ENCODE measurements at places on chromosomes 13 and 19.

DNA sequence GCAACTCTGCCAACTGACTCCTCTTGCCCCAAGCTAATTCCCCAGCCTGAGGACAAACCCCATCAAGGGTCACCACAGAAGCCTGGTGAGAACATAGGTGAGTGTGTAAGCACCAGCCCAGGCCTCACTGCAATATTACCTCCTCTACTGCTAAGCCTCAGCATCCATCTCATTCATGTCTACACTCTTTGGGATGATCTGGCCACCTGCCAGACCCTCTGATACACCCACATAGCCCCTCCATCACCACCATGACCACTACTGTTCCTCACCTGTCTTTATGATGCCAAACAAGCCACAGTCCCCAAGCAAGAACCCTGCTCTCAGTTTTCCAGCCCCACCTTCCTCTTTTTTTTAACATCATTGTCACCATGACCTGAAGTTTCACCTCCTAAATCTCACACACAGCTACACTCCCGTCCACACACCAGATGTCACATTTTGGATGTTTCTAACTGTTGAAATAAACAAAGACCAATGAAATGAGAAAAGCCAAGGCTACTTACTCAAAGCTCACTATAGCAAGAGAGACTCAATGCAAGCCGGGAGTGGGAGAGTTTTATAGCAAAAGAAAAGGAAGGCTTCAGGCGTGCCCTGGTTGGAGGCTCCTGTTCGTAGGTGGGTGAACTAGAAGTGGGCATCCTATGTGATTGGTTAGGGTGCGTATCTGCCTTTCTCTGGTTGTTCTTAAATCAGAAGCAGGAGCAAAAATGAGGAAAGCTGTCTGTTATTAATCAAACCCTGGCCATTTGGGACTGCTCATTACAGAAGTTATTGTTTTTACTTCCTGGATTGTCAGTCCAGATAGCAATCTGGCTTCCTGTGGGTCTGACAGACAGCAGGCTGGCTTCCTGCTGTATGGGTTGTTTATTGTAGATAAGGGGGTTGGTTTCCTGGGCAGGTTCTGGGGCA is 2.0 kb downstream of the ZNF792 start:
- DNase-seq = no peak

DNA sequence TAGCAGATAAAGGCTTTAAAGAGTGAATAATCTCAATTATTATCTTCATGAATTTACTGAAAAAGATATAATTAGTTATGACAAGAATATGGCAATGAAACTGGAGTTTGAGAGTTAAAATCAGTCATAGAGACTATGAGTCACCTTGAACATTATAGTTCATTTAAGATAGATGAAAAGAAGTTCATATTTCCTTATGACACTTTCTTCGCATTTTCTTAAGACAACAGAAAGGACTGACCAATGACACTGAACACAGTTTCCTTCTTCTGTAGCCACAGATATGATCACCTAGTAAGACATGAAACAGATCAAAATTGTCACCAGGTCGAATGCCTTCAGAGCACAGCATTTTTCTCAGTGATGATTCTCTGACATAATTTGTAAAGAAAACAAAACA is 202.1 kb downstream of the KLF12 start:
- no peak for DNase-seq

GRCh38 chr19:7873304-7874075 is 700 bp downstream of the PRR36 start:
- DNase-seq = no peak

DNA sequence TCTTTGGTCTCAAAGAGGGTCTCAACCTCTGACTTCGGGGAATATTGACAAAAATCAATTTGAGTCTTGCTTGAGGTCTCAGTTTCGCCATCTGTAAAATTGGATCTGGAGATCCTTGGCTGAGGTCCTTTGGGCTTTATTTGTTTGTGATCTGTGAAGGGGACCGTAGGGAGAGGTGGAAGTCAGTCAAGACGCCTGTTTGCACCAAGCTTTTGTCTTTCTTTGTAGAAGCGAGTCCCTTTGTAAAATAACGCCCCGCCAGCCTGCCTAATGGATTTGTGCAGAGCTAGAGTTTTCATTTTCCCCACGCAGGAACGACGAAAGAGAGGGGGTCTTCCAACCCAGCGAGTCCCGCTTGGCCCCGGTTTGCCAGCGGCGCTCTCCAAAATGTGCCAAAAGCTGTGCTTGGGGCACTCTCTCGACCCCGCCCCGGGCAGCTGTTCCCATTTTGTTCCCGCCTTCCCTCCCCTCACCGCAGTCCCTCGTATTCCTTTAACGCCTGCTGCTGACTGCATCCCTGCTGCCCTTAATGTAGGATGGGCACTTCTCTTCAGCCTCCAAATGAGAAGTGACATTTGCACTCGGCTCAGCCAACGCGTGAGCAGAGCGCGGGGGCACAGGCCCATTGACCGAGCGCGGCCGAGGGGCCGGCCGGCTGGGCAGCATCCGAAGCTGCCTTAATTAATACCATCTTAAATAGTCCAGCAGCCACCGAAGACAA is 13.0 kb downstream of the ZIC5 start:
- DNase-seq = no peak

DNA sequence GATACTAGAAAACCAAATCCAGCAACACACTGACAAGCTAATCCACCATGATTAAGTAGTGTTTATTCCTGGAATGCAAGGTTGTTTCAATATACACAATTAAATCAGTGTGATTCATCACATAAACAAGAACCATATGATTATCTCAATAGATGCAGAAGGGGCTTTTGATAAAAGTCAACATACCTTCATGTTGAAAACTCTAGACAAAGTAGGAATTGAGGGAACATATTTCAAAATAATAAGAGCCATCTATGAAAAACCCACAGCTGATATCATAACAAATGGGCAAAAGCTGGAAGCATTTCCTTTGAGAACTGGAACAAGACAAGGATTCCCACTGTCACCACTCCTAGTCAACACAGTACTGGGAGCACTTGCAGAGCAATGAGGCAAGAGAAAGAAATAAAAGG is 213.6 kb upstream of the CSNK1A1L start:
- no peak for DNase-seq

GRCh38 chr19:10074153-10074552 is 12.0 kb upstream of the SHFL start:
- no peak for DNase-seq

DNA sequence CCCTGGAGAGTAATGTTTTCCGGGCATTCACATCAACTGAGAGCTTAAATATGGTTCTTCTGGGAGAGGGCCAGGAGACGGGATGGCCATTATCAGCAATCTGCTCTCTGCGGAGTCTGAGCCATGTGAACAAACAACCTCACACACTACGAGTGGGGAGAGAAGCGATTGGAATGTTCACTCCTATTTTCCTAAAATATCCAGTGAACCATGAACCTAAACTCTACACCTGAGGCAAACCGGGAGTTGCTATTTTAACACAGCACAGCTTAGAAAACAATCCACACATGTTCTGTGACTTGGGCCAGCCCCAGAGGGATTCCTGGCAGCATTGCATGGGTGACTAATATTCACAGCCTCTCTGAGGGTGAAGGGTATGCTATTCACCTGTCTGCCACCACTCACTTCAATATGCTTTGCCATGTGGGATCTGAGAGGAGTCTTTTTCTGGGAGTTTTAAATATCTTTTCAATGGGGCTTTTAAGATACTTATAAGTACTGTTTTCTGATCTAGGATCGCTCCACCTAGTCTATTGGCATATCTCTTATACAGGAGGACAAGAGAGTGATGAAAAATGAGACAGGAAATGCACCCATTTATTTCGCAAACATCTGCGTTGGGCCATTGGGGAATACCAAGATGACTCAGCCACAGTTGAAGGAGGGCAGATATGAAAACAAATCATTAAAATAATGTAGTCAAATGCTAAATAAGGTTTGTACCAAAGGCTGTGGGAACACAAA is 72.6 kb upstream of the SERP2 start:
- no peak for DNase-seq

DNA sequence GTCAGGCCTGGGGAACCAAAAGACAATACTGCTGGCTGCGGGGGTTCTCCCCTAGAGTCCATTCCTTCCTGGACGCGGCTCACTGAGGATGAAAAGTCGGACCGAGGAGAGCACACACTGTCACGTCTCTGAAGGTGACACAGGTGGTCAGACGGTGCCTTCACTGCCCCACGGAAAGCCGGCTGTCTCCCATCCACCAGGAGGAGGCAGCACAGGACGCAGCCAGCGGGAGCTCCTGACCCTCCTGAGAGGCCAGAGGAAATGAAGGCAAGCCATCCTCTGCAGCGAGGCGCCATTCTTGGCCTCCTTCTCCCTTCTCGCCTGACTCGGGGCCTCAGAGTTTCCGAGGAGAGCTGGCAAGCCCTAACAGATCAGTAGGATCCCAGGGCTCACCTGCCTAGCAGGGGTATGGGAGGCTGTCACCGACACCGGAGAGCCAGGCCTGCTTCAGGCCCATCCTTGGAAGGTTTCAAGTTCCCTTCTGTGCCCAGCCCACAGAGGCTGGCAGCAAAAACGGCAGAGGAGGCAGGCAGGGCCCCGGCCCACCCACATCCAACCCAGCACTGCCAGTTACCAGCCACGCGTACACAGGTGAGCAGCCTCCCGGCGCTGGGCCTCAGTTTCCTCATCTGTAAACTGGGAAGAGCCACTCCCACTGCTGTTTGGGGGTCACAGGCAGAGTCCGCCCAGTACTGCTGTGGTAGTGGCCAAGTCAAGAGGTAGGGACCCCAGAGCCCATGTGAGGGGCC is 4.5 kb downstream of the REXO1 start:
- no peak for DNase-seq

DNA sequence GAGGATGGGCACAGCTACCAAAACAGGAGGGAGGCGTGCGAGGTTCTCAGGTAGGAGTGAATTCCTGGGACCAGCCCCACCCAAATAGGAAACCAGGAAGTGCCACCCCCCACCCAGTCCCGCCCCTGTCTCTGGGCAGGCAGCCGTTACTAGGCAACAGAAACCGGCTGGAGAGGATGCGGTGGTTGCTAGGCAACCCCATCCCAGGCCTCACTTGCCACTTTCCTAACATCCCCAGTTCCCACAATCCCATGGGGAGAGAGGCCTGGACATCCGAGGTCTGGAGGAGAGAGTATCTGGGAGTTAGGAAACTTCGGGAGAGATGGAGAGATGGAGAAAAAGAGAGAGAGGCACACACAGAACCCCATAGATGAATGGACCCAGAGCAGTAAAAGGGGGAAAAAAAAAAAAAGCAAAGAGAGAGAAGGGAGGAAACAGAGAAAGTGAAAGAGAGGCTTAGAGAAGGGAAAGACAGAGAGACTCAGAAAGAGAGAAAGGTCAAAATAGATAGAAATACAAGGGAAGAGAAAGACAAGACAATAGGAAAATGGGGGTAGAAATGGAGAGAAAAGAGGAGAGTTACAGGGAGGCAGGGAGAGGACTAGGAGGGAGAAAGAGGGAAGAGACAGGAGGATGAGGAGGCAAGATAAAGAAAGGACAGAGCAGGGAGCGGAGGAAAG is 3.8 kb downstream of the GRIK5 start:
- peak; percentile 39 for DNase-seq

DNA sequence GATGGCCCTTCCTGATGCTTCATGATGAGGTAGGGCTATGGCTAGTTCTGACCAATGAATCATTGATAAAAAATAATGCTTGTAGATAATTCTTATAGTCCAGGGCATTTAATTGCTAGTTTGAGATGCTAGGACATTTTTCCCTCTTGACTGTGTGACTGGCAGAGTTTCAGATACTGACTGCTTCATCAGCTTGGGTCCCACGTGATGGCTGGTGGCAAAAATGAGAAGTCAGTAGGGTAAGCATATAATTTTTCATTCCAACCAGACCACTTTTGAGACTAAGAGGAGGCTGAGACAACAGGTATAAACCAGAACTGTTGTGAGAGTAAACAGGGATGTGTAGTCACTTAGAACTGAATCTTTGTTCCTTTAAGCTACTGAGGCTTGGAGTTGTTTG is 183.3 kb downstream of the HS6ST3 start:
- DNase-seq = no peak

DNA sequence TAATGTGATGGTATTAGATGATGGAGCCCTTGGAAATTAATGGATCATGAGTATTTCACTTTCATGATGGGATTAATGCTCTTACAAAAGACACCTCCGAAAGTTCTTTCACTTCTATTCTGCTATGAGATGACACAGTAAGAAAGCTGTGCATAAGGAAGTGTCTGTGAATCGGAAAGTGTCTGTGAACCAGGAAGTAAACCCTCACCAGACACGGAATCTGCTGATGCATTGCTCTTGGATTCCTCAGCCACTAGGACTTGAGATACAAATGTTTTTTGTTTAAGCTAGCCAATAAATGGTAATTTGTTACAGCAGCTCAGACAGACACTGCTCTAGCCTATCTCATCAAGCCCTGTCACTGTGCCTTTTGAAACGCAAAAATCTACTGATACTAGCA is 440.4 kb upstream of the PRR20A start:
- no peak for DNase-seq

GRCh38 chr19:9011875-9012274 is 1.7 kb upstream of the MUC16 start:
- no peak for DNase-seq

GRCh38 chr13:99366075-99366987 is 59.1 kb upstream of the GPR183 start:
- no peak for DNase-seq

DNA sequence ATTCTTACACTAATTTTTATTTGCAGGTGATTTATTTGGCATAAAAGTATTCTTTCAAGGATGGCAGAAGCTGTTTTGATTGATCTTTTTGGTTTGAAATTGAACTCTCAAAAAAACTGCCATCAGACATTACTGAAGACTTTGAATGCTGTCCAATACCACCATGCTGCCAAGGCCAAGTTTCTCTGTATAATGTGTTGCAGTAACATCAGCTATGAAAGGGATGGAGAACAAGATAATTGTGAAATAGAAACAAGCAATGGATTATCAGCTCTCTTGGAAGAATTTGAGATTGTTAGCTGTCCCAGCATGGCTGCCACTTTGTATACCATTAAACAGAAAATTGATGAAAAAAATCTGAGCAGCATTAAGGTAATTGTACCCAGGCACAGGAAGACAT is 1.2 kb downstream of the LACC1 start:
- no peak for DNase-seq

DNA sequence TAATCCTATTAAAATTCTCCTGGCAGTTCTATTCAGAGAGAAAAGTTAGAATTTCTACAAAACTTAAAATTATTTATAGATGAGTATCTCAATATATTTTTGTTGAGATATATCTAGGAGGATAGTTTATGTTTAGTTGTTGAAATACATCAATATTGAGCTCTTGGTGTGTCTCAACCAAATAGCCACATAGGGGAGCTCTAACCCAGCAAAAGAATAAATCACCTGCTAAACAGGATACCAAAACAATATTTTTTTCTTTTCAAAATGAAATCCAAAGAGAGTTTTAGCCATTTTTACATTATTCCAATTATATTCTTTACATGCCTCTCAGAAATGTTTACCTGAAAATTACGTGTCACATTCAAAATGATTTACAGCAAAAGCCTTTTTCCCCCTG is 954.7 kb downstream of the SLITRK6 start:
- no peak for DNase-seq

DNA sequence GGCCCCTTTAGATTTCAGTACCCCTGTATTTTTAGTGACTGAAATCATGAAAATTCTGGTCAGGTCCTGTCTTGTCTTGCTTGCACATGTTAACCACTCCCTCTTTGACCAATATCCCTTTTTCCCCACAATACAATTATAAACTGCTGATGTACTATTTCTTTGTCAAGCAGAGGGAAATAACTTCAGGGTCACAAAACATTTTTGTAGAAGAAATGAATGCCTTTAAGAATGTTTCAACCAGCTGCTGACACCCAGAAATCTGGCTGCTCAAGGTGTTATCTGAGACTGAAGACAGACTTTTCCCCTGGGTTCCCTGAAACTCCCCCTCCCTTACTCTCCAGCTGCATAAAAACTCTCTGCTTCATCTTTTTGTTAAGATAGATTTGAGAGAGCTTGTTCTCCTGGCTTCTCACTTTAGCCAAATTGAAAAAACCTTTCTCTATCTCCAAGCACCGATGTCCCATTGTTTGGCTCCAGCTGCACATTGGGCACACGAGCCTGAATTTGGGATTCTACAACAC is 18.4 kb upstream of the ACOD1 start:
- DNase-seq = no peak

Data from occipital lobe (tissue), 3 donors.